ENCODE measurements at places on chromosomes 1 and 21.

GRCh38 chr1:201666102-201666501 lies 127.2 kb downstream of the NAV1 start:
- no peak for DNase-seq

- DNase-seq: no peak
These were observed 16.2 kb downstream of the WNT2B start for GRCh38 chr1:112524986-112525385.

- DNase-seq: no peak
These were observed 3.9 kb upstream of the VPS72 start for GRCh38 chr1:151193856-151194255.

DNA sequence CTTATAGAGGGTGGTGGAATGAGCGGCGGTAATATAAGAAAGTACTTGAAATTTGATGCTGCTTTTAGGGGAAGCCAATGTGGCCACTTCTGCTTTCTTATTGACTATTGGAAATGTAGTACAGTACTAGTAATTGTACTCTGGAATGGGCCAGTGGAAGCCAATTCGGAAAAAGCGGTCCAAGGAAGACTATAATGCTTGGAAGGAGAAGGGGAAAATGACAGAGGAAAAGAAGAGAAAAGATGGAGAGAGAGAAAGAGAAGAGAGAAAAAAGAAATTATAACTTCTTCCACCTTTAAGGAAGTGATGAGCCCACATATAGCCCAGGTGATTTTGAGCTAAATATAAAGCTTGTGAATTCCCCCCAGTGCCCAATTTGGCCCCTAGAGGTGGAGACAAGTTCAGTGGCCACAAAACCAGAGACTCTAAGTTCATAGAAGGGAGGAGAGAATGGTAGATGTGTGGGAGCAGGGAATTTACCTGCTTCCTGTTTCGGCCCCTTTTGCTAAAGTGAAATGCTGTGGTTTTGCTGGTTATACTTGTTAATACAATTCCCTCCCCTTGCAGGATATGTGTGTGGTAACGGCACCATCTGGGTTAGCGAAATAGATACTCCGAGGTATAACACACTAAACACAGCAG lies 35.7 kb upstream of the DUSP10 start:
- no peak for DNase-seq

DNA sequence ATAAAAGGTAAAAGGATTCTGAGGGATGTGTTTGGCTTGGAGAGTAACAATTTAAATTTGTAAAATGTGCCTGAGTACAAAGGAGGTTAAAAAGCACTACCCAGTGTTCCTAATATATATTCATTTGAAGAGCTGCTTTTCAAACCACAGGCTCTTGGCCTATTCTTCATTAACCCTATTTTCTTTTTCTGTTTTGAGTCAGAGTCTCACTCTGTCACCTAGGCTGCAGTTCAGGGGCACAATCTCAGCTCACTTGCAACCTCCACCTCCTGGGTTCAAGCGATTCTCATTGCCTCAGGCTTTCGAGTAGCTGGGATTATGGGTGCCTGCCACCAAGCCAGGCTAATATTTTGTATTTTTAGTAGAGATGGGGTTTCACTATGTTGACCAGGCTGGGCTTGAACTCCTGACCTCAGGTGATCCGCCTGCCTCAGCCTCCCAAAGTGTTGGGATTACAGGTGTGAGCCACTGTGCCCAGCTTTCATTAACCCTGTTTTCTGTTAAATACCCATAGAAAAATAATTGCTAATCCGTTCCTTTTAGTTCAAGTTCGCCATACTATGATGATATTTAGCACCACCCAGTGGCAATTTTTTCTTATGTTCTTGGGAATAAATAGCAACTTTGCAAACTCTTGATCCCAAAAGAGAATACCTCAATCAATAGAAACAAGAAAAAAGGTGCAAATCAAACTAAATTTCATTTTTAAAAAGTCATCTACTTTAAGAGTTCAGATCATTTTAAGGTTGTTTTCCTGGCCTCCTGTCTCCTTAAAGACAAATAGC lies 30.5 kb downstream of the ZBTB8OS start:
- DNase-seq: no peak

DNA sequence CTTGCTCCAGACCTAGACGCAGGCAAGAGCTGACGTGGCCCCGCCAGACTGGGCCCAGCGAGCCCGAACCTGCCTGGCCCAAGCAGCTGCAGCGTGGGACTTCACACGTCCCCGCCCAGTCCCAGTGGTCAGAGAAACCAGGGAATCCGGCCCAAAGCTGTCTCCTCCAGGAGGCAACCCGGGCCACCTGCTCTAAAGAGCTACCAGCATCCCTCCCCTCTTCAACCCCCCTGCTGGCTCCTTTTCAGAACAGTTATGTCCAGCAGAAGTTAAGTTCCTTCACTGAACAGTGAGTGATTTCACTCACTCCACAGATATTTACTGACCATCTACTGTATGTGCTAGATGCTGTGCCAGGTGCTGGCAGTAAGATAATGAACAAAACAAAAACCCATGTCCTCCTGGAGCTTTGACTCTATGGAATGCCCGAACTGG lies 2.1 kb upstream of the EFNA1 start:
- DNase-seq: no peak

- no peak for DNase-seq
These were observed 2.7 kb upstream of the OLIG2 start for GRCh38 chr21:33022828-33023573.

GRCh38 chr1:109208394-109208793 lies 5.3 kb upstream of the SARS1 start:
- DNase-seq: no peak

DNA sequence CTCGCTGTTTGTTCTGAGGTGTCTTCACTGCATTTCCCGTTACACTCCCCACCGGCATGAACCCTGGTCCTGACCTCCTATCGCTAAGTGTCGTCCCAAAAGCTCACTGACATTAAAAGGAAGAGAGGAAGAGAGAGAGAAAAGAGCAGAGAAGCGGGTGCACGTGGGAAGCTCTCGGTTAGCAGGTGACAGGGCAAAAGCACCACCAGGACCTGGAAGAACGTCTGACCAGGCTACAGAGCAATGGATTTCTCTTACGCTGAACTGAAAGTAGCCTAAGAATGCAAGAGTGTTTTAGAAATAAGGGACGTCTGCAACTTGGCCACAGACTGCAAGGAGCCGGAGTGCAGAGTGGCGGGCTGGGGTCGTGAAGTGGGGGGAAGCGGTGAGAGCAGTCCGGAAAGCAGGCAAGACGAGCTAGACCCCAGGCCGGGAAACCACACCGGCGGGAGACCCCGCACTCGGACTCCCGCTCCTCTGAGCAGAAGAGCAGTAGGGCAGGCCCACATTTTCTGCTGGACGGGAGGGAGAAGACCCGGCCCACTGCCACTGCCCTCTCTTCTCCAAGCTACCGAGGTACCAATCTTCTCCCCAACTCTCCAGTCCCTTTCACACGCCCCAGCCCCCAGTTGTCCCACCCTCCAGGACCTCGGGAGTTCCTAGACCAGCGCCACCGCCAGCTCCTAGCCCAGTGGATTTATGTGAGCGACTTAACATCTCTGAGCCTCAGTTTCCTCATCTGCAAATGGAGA lies 8.3 kb upstream of the MPZL1 start:
- no peak for DNase-seq

- no peak for DNase-seq
These were observed 240.1 kb downstream of the NPHP4 start for GRCh38 chr1:5751833-5752745.

- DNase-seq: no peak
These were observed 26.8 kb upstream of the MACF1 start for GRCh38 chr1:39177706-39178105.

GRCh38 chr1:12556957-12557935 lies 60.8 kb downstream of the DHRS3 start:
- DNase-seq: no peak

DNA sequence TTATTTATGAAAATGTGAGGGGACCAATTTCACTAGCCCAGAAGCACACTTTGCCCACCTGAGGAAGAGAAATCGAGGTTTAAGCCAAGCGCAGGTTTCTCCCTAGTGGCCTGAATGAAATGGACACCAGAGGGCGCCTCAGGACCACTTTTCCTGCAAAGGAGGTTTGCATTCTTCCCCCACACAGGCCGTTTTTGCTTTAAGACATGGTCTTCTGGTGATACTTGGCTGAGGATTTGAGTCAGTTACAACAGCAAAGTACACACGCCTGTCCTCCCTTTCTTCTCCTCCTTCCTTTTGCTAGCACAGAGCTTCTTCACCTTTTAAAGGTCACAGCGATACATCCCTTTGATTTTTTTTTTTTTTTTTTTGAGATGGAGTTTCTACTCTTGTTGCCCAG lies 5.4 kb downstream of the PLA2G2E start:
- no peak for DNase-seq

DNA sequence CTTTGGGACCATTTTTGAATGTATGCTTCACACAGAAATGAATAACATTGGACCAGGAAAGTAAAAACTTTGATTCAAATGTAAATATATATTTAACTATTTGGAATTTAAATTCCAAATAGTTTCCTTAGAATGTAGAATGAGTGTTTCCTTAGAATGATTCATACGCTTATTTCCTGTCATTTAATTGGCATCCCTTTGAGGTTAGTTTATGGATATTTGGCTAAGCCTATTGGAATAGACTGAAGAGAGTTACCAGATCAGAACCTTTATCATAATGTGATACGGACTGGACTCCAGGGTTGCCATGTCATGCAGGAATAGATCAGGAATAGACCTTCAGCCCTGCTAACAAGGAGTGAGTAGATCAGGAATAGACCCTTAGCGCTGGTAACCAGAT lies 133.1 kb downstream of the TNNI3K start:
- DNase-seq: no peak

GRCh38 chr1:156423422-156424352 lies 54.7 kb downstream of the RHBG start:
- no peak for DNase-seq

GRCh38 chr1:150151291-150152181 lies 1.8 kb downstream of the PLEKHO1 start:
- DNase-seq: no peak

- no peak for DNase-seq
These were observed 665.0 kb downstream of the SMYD3 start for GRCh38 chr1:245842106-245842505.

DNA sequence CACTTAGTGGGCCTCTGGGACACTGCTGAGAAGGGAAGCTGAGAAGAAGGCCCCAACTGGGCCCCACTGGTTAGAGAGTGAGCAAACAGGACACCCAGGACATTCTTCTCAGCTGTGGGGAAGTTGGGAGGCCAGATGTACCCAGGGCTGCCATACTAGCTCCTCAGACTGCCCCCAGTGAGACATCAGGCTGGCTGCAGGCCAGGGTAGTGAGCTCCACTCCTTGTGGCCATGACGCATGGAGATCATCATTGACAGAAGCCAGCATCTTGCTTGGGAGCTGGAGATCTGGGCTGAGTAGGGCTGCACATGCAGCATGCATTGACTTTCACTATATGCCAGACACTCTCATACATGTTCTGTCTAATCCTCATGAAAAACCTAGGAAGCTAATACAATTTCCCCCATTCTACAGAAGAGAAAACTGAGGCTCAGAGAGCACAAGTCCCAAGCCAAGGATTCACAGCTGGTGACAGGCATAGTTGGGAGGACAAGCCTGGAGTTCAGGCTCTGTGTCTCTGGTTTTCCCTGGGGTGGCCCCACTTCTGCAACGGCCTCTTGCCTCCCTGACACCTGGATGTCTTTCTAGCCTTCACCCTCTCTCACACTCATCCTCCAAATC lies 24.1 kb upstream of the MYCL start:
- DNase-seq: no peak

- no peak for DNase-seq
These were observed 144.5 kb upstream of the SMYD2 start for GRCh38 chr1:214136324-214136919.

GRCh38 chr1:3678361-3679097 lies 26.2 kb downstream of the TP73 start:
- DNase-seq: no peak

DNA sequence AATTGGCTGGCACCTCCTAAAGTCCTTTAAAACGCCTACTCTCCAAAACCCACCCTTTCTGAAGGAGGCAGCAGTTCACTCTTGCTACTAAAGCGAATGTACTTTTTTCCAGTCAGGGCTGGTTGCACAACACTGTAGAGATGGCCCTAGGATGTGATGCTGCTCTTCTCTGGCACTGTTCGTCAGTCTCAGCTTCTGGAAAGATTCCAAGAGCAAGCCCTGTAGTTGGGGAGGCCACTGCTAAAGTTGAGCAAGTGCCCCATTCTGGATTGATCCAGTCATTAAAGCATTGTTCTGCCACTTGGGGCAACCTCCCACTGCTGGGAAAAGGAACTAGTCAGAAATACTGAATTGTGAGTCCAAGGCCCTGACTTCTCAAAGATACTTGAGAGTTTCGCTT lies 28.5 kb upstream of the KCNQ4 start:
- DNase-seq: no peak

DNA sequence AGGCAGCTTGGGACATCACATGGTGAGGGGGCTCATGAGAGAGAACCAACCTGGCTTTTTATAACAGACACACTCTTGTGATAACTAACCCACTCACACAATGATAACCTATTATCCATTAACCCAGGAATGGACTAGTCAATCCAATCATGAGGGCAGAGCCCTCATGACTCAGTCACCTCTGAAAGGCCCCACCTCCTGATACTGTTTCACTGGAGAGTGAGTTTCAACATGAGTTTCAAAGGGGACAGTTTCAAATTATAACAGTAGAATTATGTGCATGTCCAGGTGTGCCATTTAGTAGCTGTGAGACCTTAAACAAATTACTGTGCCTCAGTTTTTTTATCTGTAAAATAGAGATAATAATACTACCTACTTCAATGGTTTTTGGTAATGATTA lies 47.6 kb upstream of the PPP2R5A start:
- DNase-seq: no peak

DNA sequence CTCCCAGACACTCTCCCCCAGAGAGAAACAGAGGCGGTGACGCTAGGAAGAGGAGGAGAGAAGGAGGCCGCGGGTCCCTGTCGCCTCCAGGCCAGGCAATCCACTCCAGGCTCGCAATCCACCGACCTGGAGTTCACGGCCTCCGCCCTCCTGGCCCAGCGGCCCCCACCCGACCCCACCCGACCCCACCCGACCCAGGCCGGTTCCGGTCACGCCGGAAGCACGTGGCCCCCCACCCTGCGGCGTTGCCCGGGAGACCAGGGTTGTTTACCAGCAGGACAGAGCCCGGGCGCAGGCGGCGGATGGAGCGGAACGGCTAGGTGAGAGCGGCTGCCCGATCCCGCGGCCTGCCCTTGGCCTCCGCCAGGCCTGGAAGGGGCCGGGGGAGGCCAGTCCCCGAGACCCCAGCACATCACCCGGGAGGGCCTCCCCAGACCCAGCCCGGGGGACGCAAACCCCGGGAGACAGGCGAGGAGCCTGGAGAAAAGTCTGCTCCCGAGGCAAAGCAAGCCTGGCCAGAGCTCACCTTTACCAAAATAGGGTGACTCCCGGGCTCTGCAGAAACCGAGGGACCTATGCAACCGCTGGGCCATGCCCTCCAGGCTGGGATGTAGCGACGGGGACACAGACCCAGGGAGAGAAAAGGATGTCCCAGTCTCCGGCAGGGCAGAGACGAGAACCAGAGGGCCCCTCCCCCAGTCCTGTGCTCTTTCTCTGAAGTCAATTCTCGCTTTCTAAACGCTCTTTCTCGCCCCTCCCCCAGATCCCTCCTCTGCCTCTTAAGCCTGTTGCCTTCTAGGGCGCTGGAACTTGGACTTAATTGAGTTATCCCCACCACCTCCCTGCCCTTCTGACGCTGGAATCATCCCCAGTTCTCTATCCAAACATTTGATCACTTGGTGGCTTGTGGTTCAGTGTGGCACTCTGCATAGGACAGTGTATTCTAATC lies at the start of the genes PLA2G2C and UBXN10:
TSS of gene PLA2G2C (minus strand) at position 685 of the 949 bp plus-strand sequence. CDS start 9,155 bp downstream, outside the sequence.
TSS of gene UBXN10 (plus strand) at position 263 of the 949 bp plus-strand sequence. CDS start 4,466 bp downstream, outside the sequence.
- no peak for DNase-seq
